ENCODE measurements at places on chromosomes 13 and 19. TPM values are rescaled to one million over a fixed set of nuclear protein-coding genes. Genes with fewer than 3 reads are reported as not detected.

KLK2 gene
- not detected for total RNA-seq

- no peak for DNase-seq
Observed at GRCh38 chr19:43618921-43619261, 538 bp downstream of the ZNF428 start.

DNA sequence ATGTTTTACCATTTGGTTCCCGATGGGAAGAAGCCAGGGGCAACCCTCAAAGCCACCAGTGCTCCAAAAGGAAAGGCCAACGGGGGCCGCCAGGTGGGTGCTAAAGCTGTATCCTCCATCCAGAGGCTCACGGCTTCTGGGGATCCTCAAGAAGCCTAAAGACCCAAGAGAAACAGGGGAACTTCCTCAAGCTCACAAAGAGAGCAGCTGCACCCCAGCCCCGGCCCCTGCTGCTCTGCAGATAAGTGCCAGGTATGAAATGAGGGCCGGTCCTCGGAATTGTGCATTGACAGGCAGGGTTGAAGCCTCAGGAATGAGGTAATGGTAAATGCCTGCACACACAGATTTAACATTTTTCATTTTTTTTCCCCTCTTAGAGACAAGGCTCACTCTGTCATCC is 8.0 kb upstream of the POP4 start:
- no peak for DNase-seq

DNA sequence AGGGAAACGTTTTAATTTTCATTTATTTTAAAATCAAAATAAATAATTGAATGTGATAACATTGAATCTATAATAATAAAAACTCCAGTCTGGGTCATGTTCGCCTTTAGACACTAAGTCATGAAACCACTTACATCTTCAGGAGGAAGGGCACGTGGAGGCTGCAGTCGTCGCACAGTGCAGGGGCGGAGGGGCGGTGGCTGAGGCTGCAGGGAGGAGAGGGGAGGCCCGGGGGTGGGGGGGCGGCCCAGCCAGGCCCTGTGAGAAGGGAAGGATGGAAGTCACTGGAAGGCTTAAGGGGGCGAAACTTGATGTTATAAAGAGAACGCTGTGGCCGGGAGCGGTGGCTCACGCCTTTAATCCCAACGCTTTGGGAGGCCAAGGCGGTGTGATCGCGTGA is 14.9 kb upstream of the LATS2 start:
- no peak for DNase-seq

- no peak for DNase-seq
Observed at GRCh38 chr19:40200341-40201099, 9.3 kb downstream of the MAP3K10 start.

DNA sequence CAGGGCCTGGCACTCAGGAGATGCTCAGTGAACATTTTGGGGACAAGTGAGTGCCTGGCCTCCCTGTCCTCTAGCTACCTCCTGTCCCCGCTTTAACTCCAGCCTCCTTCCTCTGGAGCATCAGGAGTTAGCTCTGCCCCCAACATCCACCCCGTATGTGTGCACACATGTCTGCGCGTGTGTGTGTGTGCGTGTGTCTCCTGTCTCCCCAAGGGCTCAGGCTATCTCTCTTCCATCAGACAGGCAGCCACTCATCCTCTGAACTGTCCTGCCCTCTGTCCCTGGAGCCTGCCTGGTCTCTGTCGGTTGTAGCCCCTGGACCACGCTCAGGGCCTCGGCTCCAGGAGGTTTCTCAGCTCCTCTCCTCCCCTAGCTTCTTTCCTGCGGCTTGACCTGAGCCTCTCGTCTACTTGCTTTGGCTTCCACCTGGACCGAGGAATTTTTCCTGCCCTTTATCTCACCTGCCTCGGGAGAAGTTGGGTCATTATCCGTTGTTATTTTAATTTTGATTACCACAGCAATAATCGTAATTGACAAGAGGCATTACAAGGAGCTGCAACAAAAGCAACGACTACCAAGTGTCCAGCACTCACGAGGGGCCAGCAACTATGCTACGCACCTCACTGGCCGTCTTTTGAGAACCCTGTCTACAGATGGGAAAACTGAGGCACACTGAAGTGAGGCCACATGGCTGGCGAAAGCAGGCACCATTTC is 32.0 kb upstream of the ASF1B start:
- DNase-seq, result no peak

DNA sequence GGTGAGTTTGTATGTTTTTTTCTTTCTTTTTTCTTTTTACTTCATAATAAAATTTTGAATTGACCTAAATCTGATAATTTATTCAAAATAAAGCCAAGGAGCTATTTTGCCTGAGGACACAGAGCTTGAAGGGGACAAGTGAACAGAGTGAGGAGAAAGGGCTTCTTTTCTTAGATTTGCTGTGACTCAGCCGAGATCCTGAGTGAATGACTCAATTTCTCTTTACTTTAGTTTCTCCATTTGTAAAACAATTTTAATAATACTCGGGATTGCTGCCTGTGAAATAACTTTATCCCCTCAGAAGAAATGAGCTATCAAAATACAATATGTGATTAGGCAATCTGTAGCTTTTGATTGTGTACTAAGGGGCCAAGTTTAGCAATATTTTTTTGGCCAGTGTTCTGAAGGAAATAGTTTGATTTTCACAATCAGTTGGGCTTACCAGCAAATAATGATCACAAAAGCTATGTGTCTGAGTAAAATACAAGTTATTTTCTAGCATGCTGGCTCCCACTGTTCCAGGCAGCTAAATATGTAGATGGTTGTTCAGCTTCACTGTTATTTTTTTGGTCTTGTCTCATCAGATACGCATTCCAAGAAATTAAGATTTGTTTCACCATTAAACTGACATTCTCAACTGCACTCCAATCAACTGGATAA is 437.5 kb downstream of the FGF9 start:
- no peak for DNase-seq

CD79A gene
- 1.7 TPM for total RNA-seq

DNA sequence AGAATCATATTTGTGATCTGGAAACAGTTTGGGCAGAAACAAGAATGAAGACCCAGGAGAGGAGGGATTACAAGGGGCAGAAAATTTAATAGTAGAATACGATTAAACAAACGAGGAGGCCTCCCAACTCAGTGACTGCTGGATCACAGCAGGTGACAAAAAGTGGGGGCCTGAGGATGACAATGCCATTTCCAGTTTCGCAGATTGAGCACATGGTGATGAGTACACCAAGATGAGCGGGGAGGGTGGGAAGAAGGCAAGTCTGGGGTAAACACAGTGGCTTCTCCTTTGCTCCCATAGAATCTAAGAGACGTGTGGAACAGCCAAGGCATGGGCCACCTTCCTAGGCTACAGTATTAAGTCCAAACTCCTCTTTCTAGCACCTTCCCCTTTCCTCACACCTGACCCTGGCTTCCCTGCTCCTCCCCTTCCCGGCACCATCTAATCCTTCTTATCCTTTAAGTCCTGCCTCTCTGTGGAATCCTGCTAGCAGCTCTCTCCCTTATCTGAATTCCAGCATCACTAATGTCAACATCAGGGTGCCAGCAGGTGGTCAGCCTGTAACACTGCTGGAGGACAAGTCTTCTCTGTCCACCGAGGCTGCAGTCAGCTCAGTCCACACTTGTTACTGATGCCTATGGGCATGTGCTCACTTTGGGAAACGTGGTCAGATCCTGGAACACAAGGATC is 13.5 kb downstream of the ATP7B start:
- no peak for DNase-seq

GRCh38 chr19:35750167-35750566 is 1.8 kb downstream of the LIN37 start:
- DNase-seq, result no peak

GRCh38 chr19:47608969-47609905 is at the start of gene BICRA:
Gene BICRA (plus strand): TSS chr19:47609134. CDS start chr19:47673575, 64,441 bp downstream.
- DNase-seq, result peak; percentile 23

RGL3 gene
- 0.22 TPM for total RNA-seq

- no peak for DNase-seq
Observed at GRCh38 chr13:41054919-41055619, 6.2 kb upstream of the WBP4 start.

DNA sequence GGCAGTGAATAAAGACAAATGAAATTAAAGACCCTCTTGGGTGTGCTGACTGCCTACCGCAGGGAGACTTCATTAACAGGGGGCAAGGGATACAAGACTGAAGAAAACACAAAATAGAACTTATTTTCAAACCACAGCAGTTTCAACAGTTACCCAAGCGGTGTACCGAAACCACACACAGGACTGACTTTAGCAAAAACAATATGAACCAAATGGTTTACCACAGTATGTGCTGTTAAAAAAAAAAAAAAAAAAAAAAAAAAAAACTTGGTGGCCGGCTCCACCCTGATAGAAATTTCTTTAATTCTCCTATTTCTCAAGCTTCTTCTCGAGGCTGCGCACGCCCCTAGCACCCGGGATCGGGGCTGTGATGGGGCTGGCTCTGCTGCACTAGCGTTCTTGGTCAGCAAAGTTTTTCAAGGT is 42.6 kb downstream of the KLF2 start:
- DNase-seq, result no peak

DNA sequence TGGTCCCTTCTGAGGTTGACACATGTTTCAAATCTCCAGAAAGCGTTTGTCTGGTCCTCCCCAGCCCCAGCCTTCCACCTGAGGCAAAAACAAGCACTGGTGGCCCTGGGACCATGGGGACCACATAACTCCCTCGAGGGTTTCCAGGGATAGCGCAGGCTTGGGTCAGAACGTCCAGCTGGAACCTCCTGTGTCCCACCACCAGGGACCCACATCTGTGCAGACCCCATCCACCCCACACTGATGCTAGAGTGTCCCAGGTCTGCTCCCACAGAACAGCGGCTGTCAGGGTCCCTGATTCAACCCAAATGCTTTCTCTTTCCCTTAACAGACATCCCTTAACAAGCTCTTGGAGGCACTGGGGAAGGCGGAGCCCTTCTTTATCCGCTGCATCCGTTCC is 29.6 kb upstream of the USE1 start:
- no peak for DNase-seq

DNA sequence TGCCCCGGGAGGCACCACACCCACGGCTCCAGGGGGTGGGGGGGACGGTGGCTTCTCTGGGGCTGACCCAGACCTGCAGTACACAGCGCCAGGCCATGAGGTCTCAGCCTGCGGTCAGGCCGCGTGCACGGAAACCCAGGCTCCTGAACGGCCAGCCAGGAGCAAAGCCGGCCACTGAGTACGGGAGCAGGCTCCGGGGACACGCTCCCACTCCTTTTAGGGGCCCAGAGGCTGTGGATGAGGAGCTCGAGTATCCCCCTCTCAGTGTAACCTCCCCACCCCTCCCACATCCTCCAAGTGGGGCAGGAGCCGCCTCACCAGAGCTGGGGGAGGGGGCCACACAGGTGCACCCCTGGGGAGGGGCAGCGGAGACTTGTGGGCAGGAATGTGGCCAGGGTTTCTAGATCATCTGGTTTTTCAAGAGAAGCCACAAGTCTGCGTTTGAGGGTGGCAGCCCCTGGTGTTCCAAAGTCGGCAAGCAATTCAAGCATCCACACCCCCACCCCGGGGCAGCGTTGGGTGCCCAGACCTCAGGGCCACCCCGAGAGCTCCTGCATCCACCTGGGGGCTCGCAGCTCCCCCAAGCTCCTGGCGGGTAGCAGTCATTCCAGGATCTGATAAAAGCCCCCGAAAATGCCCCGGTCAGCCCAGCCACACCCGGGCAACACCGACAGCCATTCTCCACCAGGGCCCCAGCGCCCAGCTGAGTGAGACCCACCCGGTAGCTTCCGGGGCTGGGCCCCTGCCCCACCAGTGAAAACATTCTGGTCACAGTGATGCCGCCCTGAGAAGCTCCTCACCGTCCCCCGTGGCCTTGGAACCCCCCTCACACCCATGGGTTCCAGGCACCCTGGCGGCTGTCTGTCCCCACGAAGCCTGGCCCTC is 6.1 kb downstream of the SBNO2 start:
- no peak for DNase-seq

DNA sequence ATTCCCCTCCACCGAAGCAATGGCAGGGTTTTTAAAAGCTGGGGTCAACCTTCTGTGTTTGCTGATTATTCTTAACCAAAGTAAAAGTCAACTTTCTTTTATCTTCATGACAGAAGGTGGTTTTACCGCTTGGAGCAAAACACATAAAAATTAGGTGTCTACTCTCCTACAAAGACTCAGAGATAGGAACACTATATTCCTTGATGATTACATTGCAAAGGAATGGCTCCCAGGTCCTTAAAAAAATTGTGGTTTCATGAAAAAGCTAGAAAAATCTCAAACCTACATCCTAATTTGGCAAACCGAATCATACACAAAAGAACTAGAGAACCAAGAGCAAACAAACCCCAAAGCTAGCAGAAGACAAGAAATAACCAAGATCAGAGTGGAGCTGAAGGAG is 760.4 kb upstream of the PCDH20 start:
- DNase-seq, result no peak

DNA sequence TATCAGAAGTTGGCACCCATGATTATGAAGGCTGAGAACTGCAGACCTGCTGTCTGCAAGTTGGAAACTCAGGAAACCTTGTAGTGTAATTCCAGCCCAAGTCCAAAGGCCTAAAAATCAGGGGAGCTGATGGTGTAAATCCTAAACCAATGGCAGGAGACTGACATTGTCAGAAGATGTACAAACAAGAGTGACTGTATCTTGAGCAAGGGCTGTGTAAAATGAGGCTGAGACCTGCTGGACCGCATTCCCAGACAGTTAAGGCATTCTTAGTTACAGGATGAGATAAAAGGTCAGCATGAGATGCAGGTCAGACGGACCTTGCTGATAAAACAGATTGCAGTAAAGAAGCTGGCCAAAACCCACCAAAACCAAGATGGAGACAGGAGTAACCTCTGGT is 147.7 kb downstream of the COG6 start:
- DNase-seq, result no peak

GRCh38 chr13:42106998-42107397 is 58.5 kb downstream of the DGKH start:
- no peak for DNase-seq

LRP3 gene
- total RNA-seq, result 17.2 TPM

DNA sequence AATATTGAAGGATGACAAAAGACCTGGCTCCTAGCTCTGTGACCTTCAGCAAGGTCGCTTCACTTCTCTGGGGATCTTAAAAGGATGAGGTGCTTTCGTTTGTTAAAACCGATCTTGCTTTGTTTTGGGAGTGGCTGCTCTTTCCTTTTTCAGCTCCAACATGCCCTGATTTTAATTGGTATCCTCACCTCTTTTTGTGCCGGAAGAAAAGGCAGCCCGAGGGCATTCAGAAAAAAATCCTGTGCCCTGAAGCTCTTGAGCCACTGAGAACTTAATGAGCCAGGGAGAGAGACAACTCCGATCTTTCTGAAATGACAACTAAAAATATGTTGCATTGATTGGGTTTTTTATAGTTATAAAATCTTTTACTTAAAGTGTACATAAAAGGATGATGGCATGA is 19.4 kb downstream of the CLDN10 start:
- no peak for DNase-seq

Measured in esophagus squamous epithelium (tissue), 5 donors.